ENCODE measurements at places on chromosomes 3 and 15.

- DNase-seq, result no peak
These were observed 77.2 kb downstream of the NBEAL2 start for GRCh38 chr3:47056705-47057104.

- DNase-seq, result no peak
These were observed 3.1 kb downstream of the ABTB1 start for GRCh38 chr3:127675651-127676391.

DNA sequence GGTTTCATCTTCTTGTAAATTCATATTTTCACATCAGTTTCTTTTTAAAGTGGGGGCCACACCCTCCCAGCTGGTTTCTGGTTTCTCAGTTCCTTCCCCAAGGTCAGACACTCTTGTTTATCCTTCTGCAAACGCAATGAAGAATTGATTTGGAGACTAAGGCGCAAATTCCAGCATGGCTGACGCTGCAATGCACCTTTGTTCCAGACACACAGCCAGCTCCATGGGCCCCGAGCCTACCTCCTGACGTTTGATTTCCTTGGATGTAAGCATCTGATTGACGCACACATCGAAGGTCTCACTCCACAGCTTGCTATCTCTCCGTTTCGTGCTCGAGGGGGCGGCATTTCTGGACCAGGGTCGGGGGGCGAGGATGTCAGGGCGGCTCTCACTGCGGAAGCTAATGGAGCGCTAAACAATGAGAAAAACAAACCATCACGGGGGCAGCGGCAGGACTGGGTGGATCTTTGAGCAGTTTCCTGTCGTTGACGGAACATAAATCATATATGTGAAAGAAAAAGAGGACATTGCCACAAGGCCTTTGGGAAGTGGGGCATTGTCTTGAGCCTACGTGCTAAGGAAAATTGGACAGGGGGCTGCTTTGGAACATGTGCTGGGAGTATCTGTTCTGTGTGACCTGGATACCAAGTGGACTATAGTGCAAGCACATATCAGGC lies 46.9 kb downstream of the ARHGEF3 start:
- no peak for DNase-seq

GRCh38 chr15:35980719-35981118 lies 434.8 kb upstream of the DPH6 start:
- DNase-seq, result no peak

- peak; percentile 71 for DNase-seq
These were observed 27.1 kb downstream of the LRIG1 start for GRCh38 chr3:66473692-66474091.

DNA sequence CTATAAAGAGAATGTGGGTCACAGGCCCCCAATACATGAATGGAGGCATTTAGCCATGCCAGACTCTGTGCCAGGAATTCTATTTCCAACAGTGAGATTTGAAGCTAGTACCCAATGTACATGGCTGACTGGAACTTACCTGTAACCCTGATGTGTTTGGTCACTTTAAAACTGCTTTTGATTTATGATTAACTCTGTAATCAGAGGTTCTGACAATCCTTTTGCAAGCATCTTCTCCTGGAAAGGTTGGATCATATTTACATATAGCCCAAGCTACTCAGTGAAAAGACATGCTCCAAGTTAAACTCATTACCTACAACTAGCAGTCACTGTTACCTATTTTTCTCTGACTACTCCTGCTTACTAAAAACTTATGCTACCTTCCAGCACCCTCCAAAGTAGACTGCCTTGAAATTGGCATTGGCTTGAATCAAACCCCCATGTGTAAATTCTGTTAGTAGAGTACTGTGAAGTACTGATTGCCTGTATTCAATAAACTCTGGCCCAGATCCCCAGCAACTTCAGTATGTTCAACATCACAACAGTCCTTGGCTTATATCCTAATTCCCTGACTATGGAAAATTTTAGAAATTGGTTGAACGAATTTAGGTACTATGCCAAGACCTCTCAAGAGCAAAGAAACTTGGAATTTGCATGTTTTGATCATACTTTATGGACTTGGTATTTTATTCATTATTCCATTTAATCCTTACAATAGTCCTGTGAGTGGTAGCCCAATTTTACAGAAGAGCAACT lies 665.6 kb upstream of the NECTIN3 start:
- DNase-seq, result no peak

- no peak for DNase-seq
These were observed 2.9 kb downstream of the STOML1 start for GRCh38 chr15:73989001-73989798.

DNA sequence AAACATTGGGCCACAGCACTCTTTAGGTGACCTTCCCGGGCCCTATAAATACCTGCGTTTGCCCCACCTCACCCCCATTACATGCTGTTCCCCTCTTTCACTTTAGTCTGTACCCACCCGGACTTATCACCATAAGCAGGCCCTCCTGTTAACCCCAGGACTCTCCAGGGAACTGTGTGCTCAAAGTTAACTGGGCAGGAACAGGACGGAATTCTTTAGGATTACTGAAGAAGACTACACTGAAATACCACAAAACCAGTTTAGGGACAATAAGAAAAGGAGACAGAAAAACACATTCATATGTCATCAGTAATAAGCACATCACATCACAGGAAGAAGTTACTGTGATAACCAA lies 45.5 kb downstream of the FSIP1 start:
- DNase-seq, result no peak

DNA sequence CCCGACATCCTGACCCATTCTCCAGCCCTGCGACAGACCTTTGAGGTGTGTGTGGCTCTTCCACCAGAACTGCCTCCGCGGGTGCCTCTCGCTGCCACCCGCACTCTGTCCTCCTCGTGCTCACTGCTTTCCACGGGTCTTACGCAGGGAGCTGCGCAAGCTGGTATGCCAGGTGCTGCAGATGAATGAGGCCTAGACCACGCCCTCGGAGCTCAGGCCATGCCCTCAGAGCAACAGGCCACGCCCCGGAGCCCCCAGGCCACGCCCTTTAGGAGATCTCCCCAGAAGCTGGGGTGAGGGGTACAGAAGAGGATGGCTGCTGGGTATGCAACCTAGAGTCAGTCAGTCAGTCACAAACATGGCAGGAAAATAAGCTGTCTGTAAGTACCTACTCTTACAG lies 300.3 kb downstream of the GABRG3 start:
- DNase-seq, result no peak

- DNase-seq, result no peak
These were observed 32.2 kb downstream of the CD276 start for GRCh38 chr15:73716417-73716816.

DNA sequence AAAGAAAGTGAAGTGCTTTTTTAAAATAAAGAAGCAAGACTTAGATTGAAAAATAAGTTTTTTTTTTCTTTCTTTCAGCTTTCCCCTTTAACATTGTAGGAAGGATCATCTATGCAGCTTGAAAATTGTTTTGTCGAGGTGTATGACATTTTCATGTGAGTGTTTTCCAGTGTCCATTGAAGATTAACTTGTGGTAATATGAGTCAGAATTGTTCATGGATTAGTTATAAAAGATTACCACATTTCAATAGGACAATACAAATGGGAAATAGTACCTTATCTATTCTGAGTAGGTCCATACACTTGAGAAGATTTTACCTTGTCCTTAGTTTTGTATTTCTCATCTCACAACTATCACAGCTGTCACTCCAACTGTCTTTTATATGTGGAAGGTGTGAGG lies 1234.7 kb downstream of the NSUN3 start:
- no peak for DNase-seq

DNA sequence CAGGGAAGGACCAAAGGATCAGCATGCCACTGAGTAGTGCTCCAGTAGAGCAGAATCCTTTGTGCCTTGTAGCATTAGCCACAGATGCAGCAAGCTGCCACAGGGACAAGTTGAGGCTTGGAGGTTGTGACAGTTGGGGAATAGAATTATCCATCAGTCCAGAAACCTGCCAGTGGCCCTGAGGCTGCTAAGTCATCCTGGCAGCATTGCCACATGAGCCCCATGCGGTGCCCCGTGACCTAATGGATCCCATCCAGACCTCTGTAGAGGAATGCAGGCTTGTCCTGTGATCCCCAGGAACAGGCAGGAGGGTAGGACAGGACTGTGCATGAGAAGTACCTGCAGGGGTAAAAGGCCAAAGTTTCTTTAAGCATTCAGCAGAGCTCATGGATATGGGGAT lies 51.7 kb downstream of the BOC start:
- no peak for DNase-seq

- DNase-seq, result no peak
These were observed 13.1 kb downstream of the COL8A1 start for GRCh38 chr3:99651531-99651930.

DNA sequence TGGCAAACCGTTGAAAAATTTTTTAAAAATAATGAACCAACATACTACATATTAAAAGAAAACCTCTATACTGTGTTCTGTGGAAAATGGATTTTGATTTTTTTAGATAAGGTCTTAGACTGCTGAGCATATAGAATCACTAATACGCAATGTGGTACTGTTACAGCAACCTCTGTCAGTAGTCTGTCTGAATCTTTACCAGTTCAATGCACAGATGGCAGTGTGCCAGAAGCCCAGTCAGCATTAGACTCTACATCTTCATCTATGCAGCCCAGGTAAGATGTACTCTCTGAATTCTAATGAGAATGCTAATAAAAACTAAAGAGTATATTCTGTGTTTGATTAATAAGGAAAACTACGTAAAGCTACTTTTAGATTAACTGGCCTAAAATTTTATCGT lies 31.3 kb upstream of the FAH start:
- DNase-seq, result no peak

DNA sequence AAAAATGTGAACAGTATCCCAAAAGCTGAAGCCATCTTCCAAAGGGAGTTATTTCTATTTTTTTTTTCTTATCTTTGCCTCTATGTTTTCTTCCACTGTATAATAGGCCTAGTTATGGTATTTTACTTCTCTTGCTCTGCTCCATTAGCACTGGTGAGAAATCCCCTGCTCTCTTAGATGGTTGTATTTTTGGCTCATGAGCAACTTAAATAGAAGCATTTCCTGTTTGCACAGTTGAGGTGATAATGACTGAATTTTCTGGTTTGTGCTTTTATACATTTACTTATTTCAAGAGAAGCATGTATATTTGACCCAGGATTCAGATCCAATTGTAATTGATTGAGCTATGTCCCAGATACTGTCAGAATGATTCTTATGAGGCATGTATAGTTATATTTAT lies 61.6 kb upstream of the CD200R1L start:
- DNase-seq, result no peak

- no peak for DNase-seq
These were observed 28.7 kb downstream of the SEMA5B start for GRCh38 chr3:122998856-122999255.

GRCh38 chr15:79372428-79372827 lies 59.7 kb upstream of the MINAR1 start:
- DNase-seq, result no peak

DNA sequence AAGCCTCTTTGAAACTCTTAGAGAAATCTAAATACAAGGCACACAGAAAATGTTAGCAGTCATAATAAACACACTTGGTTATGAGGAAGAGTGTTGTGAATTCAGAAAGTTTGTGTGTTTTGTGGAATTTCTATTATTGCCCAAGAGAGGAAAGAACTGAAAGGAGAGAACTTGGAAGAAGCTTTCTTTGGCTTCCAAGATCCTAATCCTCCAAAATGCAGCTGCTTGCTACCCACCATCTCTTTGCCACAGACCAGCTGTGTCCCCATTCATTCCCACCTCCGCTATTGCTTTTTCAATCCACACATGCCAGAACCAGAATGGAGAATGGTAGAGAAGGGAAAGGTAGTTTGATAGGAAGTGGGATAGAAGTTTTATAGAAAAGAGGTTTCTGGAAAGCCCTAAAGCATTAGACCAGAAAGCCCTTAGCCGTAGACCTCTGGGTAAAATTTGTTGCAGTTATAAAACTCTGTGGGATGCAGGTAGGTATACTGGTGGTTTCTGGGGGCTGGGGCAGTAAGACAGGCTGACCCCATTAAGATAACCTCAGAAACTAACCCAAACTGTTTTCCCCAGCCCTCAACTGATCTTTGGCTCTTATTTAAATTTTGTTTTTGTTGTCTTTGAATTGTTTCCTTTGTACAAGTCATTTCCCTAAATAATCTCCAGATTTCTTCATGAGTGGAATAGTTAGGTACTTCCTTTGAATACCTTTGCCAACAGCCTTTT lies 108.5 kb downstream of the FILIP1L start:
- DNase-seq, result no peak

DNA sequence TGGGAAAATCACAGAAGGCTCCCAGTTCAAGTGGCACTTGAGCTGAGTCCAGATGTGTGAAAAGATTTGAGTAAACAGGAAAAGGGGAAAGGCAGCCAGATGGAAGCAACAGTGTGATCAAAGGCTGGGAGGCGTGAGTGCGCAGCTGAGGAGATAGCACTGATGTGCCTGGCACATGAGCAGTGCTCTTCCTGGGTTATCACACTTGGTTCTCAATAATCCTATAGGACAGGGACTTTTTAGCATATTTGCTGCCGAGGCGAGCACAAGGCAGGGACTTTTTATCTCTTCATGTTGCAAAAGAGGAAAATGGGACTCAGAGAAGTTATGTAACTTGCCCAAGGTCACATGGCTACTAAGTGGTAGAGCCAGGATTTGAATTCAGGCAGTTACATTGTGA lies 39.6 kb downstream of the CORO2B start:
- DNase-seq, result no peak

GRCh38 chr15:38823263-38823662 lies 258.6 kb upstream of the RASGRP1 start:
- DNase-seq, result no peak

Data from AG09309 (cell line).